Progenitor cell of endocrine pancreas (in vitro differentiated cells): ENCODE measurements at places on chromosomes 4 and X. TPM values are rescaled to one million over a fixed set of nuclear protein-coding genes. Genes with fewer than 3 reads are reported as not detected.

Gene SORBS2
- 92.6 and 94.2 TPM in 2 replicates for total RNA-seq

Gene BST1
- 0.38 TPM in 1 of 2 replicates, not detected in the other for total RNA-seq

Gene PIN4
- total RNA-seq: 19.0 and 22.5 TPM in 2 replicates

- peaks cover 35% of the 10 kb centered on the region for H3K36me3 ChIP-seq
- no peak overlapping the region for H3K4me3 ChIP-seq
- no peak overlapping the region for H3K27ac ChIP-seq
Measured at GRCh38 chr4:39285111-39285795, 80.9 kb downstream of the RFC1 start.

DNA sequence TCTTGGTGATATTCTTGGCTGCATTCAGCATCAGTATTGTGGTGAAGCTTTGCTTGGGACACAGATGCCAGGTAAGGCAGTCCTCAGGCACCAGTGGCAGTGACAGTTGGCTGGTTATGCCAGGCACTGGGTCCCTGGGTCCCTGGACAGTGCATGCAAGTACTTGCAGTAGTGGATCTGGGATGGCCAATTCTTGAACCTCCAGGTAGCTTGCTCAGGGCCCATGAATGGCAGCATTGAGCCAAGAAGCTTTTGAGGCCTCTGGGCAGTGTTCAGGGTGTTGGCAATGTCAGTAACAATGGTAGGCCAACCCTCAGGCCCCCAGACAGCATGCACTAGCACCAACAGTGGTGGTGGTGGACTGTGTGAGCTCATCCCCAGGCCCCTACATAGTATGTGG, 106.8 kb upstream of the ANXA10 start:
- no peaks in the 10 kb centered on the region for H3K36me3 ChIP-seq
- no peak overlapping the region for H3K27ac ChIP-seq
- no peaks in the 10 kb centered on the region for H3K4me1 ChIP-seq
- DNase-seq: no peak
- no peaks in the 10 kb centered on the region for H3K27me3 ChIP-seq
- no peak overlapping the region for H3K4me3 ChIP-seq

- H3K4me3 ChIP-seq: no peak overlapping the region
- no peaks in the 10 kb centered on the region for H3K36me3 ChIP-seq
- H3K27ac ChIP-seq: no peak overlapping the region
- no peak for DNase-seq
Measured at GRCh38 chrX:32533848-32534247, 677.5 kb downstream of the DMD start.

DNA sequence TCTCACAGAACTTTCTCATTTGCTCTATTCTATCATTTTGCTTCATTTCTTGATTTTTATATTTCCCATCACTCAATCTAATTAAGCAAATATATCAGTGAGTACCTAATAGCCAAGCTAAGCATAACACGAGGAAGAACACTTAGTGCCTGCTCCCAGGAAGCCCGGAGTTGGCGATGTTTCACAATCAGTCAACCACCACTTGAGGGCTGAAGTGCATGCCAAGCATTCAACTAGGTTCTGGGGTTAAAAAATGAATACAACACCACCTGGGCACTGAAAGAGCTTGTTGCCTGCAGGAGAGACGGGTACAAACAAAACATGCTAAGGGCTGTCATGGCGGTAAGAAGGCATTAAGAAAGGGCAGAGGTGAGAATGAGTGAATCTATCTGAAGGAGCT, 47.5 kb downstream of the UCHL1 start:
- H3K27me3 ChIP-seq: peaks cover 12% of the 10 kb centered on the region
- no peak overlapping the region for H3K27ac ChIP-seq
- no peaks in the 10 kb centered on the region for H3K36me3 ChIP-seq
- no peak for DNase-seq

- H3K4me3 ChIP-seq: no peak overlapping the region
- no peak overlapping the region for H3K27ac ChIP-seq
- no peaks in the 10 kb centered on the region for H3K4me1 ChIP-seq
- H3K36me3 ChIP-seq: no peaks in the 10 kb centered on the region
- no peaks in the 10 kb centered on the region for H3K27me3 ChIP-seq
Measured at GRCh38 chrX:68018248-68019203, 414.8 kb downstream of the OPHN1 start.

- H3K27ac ChIP-seq: no peak overlapping the region
- no peak overlapping the region for H3K4me3 ChIP-seq
- H3K36me3 ChIP-seq: no peaks in the 10 kb centered on the region
- peaks cover 3% of the 10 kb centered on the region for H3K27me3 ChIP-seq
- DNase-seq: no peak
Measured at GRCh38 chr4:24404281-24404680, 180.1 kb downstream of the DHX15 start.

DNA sequence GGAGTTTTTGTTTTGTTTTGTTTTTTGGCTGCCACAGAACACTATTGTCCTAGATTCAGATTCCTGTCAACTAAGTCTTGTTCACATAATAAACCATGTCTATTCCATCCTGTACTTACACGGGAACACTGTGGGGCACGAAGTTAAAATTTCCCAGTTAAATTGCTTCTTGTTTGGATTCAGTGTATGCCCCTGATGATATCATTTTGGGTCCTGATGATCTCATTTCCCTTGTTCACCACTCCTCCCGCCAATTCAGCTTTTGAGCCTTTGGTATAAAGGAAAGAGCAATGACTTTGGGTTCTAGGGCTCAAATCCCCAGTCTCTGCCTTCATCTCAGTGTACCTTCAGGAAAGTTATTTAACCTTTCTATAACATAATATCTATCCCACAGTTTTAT, 333.5 kb downstream of the FBXW7 start:
- no peaks in the 10 kb centered on the region for H3K36me3 ChIP-seq
- DNase-seq: no peak
- peaks cover 6% of the 10 kb centered on the region for H3K4me1 ChIP-seq
- no peak overlapping the region for H3K27ac ChIP-seq
- no peak overlapping the region for H3K4me3 ChIP-seq

- no peaks in the 10 kb centered on the region for H3K36me3 ChIP-seq
- H3K27ac ChIP-seq: no peak overlapping the region
- H3K27me3 ChIP-seq: no peaks in the 10 kb centered on the region
- H3K4me1 ChIP-seq: no peaks in the 10 kb centered on the region
Measured at GRCh38 chr4:27366104-27366823, 505.6 kb downstream of the STIM2 start.

DNA sequence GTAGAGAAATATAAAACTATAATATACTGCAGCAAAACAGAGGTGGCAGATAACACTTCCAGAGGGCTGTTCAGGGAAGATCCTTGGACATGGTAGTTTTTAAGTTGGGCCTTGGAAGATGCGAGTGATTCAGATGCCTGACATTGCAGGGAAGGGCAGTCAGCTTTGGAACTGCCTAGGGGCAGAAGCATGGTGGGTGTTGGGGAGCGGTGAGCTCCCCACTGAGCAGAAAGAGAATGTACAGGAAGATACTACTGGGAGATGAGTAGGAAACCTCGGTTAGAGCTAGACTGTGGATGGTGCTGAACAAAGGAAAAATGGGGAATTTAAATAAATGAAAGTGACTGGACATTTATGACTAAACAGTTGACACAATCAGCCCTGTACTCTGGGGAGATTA, 24.9 kb upstream of the SEC24B start:
- no peak overlapping the region for H3K27ac ChIP-seq
- DNase-seq: no peak
- no peak overlapping the region for H3K4me3 ChIP-seq
- H3K4me1 ChIP-seq: no peaks in the 10 kb centered on the region
- no peaks in the 10 kb centered on the region for H3K27me3 ChIP-seq

- no peaks in the 10 kb centered on the region for H3K36me3 ChIP-seq
- no peak overlapping the region for H3K4me3 ChIP-seq
- H3K27me3 ChIP-seq: no peaks in the 10 kb centered on the region
Measured at GRCh38 chr4:52014903-52015302, 5.3 kb downstream of the LRRC66 start.

GRCh38 chr4:140839406-140839805, 83.2 kb upstream of the TBC1D9 start:
- no peaks in the 10 kb centered on the region for H3K27me3 ChIP-seq
- no peak for DNase-seq
- H3K4me1 ChIP-seq: peaks cover 8% of the 10 kb centered on the region
- H3K36me3 ChIP-seq: no peaks in the 10 kb centered on the region
- H3K27ac ChIP-seq: no peak overlapping the region

- H3K4me3 ChIP-seq: no peak overlapping the region
- H3K27ac ChIP-seq: no peak overlapping the region
- peaks cover 39% of the 10 kb centered on the region for H3K4me1 ChIP-seq
- no peak for DNase-seq
- no peaks in the 10 kb centered on the region for H3K36me3 ChIP-seq
- no peaks in the 10 kb centered on the region for H3K27me3 ChIP-seq
Measured at GRCh38 chr4:139801895-139802294, 136.3 kb downstream of the MGST2 start.

DNA sequence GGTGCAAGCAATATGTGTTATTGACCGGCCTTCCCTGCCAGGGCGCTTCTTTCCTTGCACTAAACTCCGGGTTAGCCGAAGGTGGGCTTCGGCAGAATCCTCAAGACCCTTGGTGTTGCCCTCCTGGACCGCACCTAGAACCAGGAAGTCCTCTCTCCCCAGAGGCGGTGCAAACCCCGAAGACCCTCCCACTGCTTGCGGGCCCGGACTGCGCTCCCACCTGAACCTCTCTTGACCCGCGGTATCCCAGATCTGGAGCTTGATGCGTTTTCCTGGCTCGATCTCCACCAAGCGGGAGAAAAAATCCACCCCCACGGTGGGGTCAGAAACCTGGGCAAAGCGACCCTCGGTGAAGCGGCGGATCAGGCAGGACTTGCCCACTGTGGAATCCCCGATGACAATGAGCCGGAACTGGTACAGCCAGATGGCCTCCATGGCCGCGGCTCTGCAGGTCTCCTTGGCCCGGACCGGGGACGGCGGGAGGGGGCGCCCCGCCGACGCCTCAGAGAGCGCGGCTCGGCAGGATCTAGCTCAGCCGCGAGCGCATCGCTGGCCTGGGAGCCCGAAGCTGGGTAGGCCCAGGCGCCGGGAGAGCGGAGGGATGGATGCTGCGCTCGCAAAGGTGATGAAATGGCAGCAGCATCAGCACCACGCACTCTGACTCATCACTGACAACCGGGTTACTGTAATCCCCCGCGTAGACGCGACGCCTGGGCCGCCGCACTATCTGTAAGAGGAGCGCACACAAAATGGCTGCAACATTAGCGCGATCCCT, at the start of gene RAB39B:
TSS of gene RAB39B (minus strand) at position 638 of the 775 bp plus-strand sequence. CDS start at position 435, 203 bp downstream.
- peak within 1 kb of the TSS; percentile 86 for H3K4me3 ChIP-seq
- H3K4me1 ChIP-seq: peaks cover 7% of the 10 kb centered on the region
- H3K27ac ChIP-seq: peak within 1 kb of the TSS; percentile 88
- H3K36me3 ChIP-seq: peaks cover 2% of the 10 kb centered on the region
- H3K27me3 ChIP-seq: no peaks in the 10 kb centered on the region

DNA sequence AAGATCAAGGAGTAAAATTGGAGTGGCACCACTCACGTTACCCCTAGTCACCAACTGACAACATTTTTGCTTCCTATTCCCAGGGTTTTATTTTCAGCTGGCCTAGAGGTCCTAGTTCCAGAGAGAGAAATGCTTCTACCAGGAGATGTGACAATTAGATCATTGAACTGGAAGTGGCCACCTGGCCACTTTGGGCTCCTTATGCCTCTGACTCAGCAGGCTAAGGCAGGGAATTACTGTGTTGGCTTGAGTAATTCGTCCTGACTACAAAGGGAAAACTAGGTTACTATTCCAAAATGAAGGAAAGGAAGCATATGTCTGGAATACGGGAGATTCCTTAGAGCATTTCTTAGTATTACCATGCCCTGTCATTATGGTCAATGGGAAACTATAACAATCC, 831.6 kb upstream of the NDST4 start:
- no peaks in the 10 kb centered on the region for H3K36me3 ChIP-seq
- DNase-seq: no peak
- H3K27me3 ChIP-seq: no peaks in the 10 kb centered on the region
- no peak overlapping the region for H3K4me3 ChIP-seq

DNA sequence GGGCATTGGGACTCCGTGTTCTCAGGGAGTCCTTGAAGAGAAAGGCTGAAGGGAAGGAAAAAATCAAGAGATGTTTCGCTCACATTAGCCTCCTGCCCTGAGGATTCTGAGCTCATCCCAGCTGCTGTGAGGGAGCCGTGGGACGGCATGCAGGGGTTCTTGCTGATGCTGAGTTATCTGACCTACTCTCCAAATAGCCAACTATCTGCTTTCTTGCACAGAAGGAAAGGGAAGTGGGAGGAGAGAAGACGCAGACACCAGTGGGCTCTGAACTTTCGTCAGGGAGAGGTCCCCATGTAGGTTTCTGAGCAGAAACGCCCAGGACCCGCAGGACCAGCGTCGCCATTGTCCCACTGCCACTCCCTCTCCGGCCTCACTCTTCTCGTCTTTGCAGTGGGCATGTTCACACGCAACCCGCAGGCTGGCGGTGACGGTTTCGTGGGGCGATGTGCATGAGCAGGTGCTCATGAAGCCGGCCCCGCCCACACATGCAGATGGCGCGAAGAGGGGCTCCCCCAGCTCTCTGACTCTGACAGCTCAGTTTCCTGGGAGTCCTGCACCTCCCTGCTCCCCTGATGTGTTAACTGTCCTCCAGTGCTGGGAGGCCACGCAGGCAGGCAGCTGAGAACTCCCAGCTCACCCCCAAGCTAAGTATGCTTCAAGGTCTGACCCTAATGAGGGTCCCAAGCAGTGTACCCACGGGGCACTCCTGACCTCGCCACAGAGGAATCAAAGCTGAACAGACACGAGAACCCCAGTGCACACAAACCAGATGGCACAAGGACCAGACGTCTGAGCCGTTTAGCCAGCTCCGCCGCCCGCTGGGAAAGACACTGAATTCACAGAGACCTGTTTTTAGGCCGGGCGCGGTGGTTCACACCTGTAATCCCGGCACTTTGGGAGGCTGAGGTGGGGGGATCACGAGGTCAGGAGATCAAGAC, 13.6 kb upstream of the ABLIM2 start:
- H3K27ac ChIP-seq: no peak overlapping the region
- no peak for DNase-seq
- peaks cover 14% of the 10 kb centered on the region for H3K27me3 ChIP-seq
- no peaks in the 10 kb centered on the region for H3K36me3 ChIP-seq
- H3K4me1 ChIP-seq: peaks cover 6% of the 10 kb centered on the region

DNA sequence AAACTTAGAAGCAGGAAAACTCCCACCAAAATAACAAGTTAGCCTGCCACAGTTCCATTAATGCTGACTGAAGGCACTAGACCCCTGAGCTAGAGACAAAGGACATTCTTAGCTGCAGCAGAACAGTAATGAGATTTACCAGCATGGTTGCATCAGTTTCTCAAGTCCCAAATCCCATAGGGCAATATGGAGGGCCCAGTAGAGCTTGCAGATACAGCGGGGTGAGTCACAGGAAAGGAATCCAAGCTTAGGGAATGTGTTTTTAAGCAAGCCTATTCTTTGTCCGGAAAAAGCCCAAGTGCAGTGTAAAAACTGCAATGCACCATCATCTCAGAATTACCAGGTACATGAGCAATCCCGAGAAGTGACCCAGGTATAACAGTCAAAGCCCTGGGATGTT, 51.3 kb upstream of the EXOC1L start:
- H3K27ac ChIP-seq: no peak overlapping the region
- H3K27me3 ChIP-seq: no peaks in the 10 kb centered on the region
- no peak overlapping the region for H3K4me3 ChIP-seq
- no peaks in the 10 kb centered on the region for H3K4me1 ChIP-seq
- DNase-seq: no peak
